ENCODE measurements at places on chromosomes 11 and 22.

DNA sequence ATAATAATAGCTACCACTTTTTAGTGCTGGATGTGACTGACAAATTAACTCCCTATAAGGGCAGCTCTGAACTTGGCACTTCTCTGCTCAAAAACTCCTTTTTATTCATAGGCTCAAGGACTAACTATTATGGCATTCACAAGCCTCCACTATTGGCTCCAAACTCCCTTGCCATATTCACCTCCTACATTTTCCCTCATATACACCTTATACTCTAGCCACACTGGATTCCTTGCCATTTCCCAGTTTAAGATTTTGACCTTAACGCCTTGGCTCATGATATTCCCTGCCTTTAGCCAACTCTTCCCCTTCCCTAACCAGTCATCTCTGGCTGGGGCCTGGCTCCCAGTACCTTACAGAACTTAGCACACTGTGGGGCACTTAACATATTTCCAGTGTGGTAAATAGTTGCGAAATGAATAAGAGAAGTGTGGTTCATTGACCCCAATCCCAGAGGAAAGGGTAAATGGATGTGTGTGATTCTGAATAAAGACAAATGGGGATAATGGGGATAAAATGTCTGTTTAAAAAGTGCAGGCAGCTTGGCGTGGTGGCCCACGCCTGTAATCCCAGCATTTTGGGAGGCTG, 40.0 kb upstream of the SORL1 start:
- no peak for DNase-seq

DNA sequence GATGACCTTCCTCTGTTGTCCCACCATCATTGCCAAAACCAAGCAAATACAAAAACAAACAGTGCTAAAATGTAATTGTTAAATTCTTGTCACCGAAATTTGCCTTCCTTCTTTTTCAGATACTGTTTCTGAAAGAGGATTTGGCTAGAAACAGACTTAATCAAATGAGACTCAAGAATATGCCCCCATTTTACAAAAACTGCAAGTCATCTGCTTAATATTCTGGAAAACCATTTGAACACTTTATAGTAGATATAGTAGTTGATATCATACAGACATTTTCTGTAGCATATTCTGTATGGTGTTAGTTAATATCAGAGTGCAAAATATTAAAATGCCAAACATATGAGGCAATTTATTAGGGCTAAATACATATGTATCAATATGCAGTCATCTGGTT, 3.5 kb downstream of the OR5M1 start:
- DNase-seq = no peak

GRCh38 chr11:14158393-14158792, 195.9 kb downstream of the SPON1 start:
- no peak for DNase-seq

DNA sequence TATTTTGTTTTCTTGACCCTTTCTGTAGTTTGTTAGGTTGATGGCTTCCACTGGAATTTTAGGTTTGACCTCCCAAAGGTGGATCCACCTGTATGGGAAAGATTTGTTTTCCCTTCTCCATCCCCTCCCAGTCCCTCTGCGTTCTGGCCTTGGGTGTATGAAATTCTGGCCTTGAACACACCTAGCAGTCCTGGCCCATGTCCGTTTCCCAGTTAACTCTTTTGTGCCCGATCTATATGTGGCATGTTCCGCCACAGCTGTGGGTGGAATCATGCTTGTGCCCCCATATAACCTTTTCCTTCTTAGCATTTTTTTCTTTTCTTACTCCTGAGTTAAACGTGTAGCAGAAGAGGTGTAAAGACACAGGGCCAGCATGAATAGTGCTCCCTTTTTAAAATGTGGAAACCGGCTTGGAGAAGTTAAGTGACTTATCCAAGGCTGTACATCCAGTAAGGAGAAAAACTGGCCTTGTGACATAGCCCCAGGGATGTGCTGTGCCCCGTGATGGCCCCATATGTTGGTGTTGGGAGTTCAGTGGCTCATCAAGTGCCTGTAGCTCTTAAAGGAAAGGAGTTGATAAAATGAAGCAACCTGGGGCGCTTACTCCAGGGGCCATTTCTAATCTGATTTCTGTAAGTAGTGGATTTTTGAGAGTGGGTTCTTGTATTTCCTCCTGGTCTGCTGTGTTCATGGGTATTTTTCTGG, 39.3 kb downstream of the ZNRF3 start:
- no peak for DNase-seq

GRCh38 chr11:75931124-75931523, 116.1 kb downstream of the UVRAG start:
- DNase-seq = no peak

DNA sequence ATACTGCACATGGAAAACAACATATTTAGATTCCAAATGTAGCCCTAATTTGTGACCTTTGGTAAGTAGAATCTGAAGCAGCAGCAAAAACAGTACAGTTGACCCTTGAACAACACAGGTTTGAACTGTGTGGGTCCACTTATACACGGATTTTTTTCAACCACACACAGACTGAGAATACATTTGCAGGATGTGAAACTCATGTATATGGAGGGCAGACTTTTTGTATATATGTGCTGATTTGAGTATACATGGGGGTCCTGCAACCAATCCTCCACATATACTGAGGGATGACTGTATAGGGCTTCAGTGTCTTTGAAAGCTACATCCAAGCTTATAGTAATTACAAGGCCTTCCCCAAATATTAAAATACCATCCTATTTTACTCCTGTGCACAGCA, 120.5 kb downstream of the MPPED2 start:
- no peak for DNase-seq

GRCh38 chr11:130644187-130644586, 195.7 kb downstream of the ADAMTS15 start:
- no peak for DNase-seq

- DNase-seq = no peak
These were observed 14.4 kb downstream of the RTN4RL2 start for GRCh38 chr11:57474803-57475115.

GRCh38 chr11:57597916-57598830, 688 bp downstream of the SERPING1 start:
- no peak for DNase-seq

DNA sequence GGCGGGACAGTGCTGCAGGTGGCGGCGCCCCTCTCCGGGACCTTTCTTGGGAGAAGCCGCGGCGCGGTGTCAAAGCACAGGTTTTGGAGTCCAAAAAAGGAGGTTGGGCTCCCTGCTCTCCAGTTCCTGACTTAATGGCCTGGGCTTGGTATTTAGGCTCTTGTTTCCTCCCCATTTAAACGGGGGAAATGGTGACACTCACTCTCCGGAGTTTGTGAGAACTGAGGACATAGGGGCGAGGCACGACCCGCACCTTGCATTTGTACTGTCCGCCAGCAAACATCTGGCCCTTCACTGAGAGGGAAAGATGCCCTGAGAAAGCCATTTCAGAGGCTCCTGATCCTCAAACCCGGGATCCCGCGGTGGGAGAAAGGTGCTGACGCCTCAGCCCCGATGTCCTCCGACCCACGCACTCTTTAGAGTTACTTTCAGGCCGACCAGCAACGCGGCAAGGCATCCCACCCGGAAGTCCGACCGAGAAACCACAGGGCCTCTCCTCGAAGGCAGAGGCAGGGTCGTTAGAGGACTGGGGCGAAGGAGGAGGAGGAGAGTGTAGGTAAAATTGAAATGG, 2.9 kb upstream of the WDR74 start:
- no peak for DNase-seq

GRCh38 chr11:47969401-47969800, 11.0 kb upstream of the PTPRJ start:
- no peak for DNase-seq

DNA sequence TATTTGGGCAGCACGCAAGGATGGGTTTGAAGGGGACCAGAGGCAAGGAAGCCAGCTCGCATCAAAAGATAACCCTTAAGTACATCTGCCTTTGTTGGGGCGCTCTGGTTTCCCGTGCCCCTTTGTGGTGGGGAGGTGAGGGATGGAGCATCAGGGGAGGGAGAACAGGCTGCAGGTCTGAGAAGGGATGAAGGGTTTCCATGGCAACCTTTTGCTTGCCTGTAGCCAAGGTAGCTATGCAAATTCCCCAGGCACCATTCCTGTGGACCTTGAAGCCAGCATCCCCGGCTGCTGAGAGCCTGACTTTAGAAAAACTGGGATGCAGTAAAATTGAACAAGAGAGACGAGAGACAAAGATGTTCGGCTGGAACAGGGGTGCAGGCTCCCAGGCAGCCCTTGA, 75.7 kb downstream of the SEZ6L start:
- DNase-seq = no peak

DNA sequence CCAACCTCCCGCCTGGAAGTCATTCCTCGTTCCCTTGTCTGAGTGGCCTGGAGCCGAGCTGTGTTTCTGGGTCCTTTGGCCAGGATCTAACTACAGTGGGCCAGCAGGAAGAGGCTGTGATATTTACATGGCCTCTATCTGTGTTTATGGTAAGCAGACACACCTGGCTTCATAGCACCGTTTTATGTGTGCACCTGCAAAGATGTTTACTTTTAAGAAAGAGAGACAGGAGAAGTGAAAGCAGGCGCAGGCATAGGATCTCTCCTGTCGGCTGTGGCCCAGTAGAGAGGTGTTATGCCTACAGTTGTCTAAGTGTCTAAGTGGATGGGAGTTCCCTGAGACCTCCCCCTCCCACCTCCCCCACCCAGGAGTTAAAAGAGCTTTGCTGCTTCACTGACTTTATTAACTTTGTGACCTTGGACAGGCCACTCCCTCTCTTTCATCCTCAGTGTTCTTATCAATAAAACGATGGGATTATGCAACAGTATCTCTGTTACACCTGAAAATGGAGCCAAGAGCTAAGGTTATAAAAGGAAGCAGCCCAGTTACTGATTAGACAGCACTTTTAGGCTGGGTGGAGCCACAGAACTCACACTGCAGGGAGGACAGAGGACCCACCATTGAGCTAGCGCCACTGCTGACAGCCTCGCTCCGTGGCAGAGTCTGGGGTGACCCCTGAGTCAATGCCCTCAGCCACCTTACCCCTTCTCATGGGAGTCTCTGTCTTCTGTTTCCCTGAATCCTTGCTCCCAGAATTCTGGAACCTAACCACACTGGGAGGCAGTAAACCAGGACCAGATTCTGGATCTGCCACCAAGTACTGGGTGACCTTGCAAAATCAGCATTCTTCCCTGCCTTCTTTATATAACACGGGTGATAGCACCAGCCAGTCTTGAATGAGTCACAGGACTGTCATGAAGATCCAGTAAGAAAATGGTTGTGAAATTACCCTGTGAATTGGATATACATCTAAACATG, 22.0 kb downstream of the ST14 start:
- peak; percentile 51 for DNase-seq

DNA sequence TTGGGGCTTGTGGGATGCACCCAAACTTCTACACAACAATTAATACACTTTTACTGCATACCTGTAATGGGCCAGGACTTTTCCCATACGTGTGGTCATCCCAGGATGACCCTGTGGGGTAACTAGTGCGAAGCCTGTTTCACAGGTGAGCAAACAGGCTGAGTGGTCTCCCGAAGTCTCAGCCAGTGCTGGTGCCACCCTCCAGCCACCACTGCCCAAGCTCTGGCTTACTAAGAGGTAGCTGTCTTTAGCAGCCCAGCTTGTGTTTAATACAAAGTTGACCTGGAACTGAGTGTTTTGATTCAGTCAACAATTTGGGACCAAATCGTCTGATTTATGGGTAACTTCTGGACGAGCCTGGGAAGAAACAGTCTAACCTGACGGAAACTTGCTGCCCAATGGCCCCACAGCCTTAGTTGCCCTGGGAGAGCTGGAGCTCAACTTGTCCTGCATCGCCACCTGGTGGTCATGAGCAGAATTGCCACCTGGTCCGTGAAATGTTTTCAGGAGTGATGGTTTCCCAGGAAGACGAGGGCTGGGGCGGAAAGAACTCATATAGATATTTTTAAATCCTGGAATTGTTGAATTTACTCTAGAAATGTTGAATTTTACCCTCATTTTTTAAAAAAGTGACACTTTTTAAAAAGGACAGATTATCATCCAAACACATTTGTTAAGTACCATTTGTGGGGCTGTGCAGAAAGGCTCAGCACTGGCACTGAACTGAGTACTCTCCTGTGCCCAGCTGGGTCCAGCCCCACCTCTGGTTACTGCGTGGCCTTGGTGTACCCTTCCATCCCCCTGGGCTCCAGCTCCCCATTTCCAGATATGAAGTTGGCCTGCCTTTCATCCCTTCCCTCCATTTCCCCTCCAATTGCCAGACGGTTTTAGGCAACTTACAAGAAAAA, 95.5 kb upstream of the PARVA start:
- DNase-seq = no peak

GRCh38 chr11:110295531-110296225, 736 bp downstream of the RDX start:
- no peak for DNase-seq

DNA sequence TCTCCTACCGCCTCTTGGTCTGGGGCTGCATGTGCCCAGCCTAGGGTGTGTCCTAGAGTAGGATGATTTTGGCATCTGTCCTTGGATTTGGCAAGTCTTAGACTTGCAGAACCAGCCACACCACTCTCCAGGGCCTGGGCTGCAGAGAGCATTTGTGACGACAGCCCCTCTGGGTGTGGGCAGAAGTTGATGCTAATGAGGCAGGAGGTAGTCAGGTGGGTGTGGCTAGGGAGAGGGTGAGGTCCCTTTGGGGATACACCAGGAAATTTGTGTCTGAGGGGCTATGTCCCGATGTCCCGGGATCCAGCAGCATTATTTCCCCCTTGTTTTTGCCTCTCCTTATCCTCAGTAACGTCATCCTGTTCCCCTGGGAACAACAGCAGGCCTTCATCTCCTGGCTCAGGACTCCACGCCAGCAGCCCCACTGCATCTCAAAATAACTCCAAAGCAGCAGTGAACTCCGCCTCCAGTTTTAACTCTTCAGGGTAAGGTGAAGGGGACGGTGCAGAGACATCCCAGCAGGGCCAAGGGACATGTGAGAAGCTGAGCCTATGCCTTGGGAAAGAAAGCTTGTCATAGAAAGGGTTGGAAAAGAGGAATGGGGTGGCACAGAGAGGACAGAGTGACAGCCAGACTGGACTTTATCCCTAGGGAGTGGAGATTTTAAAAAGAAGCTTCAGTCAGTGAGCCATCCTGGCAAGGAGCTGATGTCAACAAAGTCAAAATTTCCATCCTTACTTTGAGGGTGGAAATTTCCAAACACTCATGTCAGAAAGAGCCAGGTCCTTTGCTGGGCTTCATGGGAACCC, 8.0 kb upstream of the TLCD5 start:
- DNase-seq = no peak

DNA sequence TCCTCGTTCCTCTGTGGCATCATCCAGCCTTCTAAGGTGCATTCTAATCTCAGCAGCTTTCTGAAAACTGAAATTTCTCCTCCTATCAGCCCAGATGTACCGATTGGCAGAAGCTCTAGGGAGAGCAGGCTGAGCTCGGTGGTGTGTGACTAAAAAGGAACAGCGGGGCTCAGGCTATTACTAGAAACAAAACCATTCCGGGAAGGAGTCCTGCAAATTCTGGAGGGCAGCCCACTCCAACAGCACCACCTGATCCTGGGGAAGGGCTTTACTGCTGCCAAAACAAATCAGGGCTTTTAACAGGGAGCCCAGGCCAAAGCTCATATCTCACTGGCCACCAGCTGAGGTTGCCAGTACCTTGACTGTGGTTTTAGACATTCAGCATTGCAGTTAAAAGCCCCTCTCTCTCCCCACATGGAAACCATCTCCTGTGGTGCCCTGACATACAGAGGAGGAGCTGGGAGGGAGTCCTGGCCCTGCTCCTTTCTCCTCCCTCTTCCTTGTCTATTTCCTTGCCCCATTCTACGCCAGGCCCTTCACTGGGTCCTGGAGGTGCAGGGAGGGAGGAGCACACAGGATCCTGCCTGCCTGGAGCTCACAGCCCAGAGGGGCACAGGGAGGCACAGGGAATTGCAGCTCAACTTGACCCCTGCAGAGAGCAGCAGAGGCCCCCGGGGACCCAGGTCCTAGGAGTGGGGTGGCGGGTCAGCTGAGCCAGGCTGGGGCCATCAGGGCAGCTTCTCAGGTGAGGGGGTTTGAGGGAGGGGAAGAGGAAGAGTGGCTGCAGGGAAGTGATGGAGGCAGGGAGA, 889 bp downstream of the PLAAT4 start:
- DNase-seq = no peak
